ENCODE measurements at places on chromosomes 6 and 20. TPM values are rescaled to one million over a fixed set of nuclear protein-coding genes. Genes with fewer than 3 reads are reported as not detected.
A peak's percentile ranks its signal among the peaks of the same experiment; 100 is the strongest.

The FUT9 gene
- not detected for total RNA-seq

The ME1 gene
- total RNA-seq, result not detected

The SLC26A8 gene
- total RNA-seq, result not detected

The GLYATL3 gene
- total RNA-seq, result not detected

The FAM210B gene
- total RNA-seq, result 14.4 TPM

The GMPR gene
- 0.63 TPM for total RNA-seq

The HEY2 gene
- 0.30 TPM for total RNA-seq

The TRIM10 gene
- total RNA-seq, result not detected

The WFDC12 gene
- not detected for total RNA-seq

The CALHM5 gene
- not detected for total RNA-seq

The SYCP2 gene
- total RNA-seq, result 4.6 TPM

The PNPLA1 gene
- 0.17 TPM for total RNA-seq

The MEI4 gene
- total RNA-seq, result not detected

The MMP24 gene
- not detected for total RNA-seq

The BHLHE23 gene
- total RNA-seq, result not detected

The RAMACL gene
- 0.75 TPM for total RNA-seq

DNA sequence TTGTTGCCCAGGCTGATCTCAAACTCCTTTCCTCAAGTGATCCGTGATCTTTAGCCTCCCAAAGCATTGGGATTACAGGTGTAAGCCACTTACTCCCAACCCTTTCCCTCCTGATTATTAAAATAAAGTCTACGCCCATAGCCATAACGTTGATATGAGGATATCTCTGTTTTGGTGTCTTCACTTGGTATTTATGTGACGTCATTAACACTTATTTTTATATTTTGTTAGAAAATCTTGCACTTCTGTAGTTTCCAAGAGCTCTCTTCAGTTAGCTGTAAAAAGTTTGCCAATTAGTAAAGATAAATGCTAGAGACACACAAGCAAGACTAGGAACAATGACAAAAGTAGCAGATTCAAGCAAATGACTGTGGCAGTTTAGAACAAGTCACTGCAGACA lies 115.6 kb upstream of the HSF2 start:
- no peak for DNase-seq

DNA sequence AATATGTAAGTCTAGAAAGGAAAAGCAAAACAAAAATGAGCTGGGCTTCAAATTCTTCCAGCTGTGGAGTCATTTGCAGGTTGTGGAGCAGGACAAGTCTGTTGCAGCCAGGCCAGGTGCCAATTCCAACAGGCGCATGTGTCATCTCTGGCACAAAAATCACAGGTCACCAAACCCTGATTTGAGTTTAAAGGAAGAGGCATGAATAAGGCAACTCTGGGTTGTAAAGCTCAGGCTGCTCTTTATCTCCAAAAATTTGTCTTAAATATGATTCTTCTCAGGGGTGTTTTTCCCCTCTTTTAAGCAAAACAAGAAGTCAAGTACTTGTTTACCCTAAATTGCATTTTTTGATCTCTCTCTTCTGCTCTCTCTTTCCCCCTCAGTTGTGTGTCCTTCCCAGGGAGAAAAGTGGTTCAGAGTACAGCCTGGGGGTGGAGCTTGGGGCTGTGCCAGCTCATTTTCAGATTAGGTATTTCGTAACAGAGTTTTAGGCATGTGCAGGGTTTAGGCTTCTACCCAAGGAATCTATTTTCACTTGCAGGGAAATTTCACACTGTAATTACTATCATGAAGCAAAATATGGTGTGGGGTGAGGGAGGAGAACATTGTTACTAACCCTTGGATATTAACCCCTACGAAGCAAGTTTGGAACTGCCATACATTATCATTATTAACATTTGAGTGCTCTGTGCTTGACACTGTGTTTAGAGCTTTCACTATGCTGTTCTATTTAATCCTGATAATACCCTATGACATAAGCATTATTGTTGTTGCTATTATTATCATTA lies 8.3 kb upstream of the NCOA3 start:
- peak; percentile 37 for DNase-seq

- peak; percentile 1 for DNase-seq
Measured at GRCh38 chr6:136647363-136647852, 97.2 kb upstream of the MAP7 start.

- no peak for DNase-seq
Measured at GRCh38 chr6:103002282-103002681, 1608.8 kb downstream of the GRIK2 start.

DNA sequence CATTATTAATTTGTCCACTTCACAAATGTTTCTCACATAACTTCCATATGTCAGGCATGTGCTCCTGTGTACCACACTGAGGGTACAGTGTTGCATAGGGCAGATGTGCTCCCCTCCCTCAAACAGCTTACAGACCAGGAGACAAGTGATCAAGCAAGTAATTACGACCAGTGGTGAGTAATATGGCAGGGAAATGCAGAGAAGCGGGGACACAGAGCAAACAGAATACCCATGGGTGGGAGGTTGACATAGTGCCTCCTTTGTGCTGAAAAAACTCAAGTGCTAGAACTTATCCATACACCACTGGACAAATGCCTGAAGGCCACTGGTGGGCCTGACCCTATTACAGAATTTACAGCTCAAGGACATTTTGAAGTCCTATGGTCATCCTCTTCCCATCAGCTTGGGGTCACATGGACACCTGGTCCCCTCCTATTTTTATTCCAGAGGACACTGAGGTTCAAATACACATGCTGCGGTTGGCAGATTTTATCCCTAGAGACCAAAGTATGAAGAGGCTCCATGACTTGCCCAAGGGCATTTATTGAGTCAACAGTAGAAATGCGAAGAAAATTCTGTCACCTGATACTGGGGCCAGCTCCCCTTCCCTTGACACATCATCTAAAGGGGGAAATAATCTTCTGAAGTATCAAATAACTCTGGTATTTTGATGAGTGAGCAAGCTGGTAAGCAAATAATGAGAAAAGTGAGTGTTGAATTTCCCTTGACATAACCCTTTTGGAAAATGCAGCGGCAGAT lies 116.6 kb downstream of the QRSL1 start:
- DNase-seq, result no peak

DNA sequence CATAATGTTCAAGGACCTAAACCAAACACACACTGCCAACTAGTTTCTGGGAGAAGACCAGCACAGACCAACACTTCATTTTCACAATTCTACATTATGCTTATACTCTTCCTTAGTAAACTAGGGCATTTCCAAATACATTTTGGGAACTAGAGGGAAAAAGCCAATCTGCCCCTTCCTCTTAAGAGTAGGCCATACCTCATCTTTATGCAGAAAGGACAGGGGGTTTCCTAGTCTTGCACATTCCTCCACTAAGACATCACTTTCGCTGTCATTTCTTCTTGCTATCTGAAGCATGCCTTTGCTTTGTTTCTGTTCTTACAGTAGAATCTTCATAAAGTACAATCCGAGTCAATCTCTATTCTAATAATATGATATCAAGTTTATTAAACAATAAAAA lies 105.7 kb downstream of the SMLR1 start:
- no peak for DNase-seq

DNA sequence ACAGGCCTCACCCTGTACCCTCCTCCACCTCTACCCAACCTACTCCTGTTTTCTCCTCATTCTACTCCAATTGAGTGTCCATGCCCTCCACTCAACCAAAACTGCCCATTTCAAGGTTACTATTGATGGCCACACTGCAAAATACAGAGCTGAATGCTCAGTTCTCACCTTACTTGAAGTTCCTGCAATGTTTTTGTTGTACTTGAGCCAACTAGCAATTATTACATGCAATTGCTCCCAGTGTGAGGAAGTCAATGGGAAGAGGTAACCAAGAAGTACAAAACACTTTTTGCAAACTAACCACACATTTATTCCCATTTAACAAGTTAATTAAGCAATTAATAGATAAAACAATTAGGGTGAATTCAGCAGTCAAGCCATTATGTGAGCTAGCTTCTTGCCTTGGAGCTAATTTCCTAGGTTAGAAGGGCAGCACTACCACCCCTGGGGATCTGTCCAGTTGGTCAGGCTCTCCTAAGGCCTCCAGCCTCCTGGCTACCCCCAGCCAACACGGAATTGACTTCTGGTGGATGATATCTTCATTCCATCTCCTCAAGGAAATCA lies 52.4 kb upstream of the GGTLC1 start:
- DNase-seq, result no peak

- no peak for DNase-seq
Measured at GRCh38 chr20:7410150-7410549, 530.1 kb downstream of the HAO1 start.

DNA sequence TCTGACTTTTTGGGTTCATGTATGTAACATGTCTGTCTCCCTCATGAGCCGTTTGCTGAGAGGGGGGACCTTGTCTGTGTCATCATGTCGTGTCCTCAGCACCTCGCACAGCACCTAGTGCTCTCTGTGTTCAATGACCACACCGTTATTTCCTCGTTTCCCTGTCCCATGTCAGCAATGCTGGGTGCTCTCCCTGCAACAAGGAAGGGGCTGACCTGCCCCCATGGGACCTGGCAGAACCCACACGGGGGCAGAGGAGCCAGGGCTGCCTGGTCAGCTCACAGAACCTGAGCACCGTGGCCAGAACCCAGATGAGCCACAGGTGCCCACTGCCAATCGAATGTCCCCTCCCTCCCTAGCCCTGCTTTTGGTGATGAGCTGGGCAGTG lies 7.3 kb downstream of the ADA start:
- no peak for DNase-seq

- no peak for DNase-seq
Measured at GRCh38 chr20:32337937-32338661, 20.0 kb upstream of the ASXL1 start.

DNA sequence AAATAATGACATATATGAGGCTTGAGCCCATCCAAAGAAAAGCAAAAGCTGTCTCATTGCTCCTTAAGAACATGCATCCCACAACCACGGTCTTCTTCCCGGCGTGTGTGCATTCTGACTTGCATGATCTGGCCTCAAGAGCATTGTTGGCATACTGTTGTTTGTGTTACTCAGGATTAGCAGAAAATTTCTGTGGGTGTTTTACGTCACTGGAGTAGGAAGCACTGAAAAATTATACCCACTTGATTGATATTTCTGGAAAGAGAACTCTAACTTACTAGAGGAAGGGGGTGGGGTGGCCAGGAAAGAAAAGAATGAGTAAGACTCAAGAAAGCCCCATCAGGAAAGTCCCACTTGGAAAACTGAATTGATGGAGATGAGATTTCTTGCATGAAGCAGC lies 326.2 kb upstream of the PRDM1 start:
- no peak for DNase-seq

DNA sequence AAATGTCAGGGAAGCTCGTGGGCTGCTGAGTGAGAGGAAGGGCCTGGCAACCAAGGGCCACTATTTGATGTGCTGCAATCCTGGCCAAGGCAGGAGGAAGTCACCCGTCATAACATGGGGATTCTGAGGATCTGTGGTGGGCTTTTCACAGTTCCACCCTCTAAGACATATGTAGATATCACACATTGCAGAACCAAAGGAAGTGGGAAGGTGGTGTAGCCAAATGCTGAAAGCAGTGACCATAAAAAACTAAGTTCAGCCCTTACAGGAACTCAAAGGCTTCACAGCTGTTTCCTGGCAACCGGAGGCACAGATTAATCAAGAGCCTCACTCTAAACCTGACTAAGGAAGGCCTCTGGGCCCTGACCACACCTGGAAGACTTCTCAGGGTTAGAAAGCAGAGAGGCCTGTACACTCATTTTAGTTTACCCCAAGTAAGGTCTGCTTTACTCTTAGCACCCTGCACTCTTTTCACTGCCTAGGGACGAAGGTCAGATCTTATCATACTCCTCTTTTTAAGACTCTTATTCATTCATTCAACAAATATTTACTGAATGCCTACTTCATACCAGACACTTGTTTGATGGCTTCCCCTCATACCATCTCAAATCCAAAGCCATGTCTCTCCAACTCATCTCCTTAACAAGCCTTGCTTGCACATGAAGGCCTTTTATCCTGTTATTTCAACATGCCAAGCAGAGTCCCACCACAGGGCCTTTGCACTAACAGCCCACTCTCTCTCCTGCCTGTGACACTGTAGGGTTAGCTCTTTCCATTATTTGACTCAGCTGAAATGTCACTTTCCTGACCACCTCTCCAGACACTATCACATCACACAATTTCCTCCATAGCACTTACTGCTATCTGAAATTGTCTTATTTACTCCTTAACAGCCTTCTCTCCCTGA lies 2.6 kb downstream of the UBE2V1 start:
- DNase-seq, result peak; percentile 13

- DNase-seq, result no peak
Measured at GRCh38 chr20:35716330-35716729, 17.1 kb downstream of the ROMO1 start.

DNA sequence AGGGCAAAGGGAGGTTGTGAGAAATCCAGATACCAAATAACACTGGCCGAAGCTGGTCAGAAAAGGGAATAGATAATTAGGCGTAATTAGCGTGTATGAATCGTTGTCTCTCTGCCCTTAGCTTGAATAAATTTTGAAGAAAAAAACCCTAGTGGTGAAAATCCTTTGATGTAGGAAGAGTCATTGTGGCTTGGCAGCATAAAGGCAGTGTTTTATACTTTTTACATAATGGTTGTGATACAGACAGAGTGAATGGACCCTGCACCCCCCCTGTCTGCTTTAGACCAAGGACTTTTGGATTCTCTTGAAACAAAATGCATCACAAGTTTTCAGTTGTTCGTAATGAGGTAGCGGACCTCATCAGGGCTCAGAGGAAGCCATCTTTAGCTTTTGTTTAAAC lies 126.5 kb downstream of the AFG1L start:
- DNase-seq, result no peak

GRCh38 chr6:3427687-3428085 lies 29.2 kb downstream of the SLC22A23 start:
- no peak for DNase-seq

GRCh38 chr20:45336530-45337366 lies 11.5 kb downstream of the SDC4 start:
- no peak for DNase-seq

GRCh38 chr6:35091346-35092083 lies 49.6 kb downstream of the TCP11 start:
- DNase-seq, result no peak

DNA sequence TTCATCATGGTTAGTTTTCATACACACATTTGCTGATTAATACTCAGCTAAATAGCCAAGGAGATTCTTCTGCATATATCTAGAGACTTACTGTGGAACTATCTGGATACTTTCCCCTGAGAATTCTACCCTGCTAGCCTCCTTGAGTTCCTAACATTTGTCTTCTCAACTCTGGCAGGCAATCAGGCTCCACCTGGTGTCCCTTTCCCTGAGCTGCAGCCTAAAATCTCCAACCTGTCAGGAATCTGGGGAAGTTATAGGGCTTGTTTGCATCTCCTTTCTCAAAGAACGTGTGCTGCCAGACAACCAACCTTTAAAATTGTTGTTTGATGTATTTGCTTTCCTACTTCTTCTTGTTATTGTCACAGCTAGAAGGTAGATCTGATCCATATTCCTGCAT lies 73.4 kb downstream of the FUT9 start:
- no peak for DNase-seq

GRCh38 chr6:153135681-153136080 lies 4.6 kb upstream of the RGS17 start:
- no peak for DNase-seq

DNA sequence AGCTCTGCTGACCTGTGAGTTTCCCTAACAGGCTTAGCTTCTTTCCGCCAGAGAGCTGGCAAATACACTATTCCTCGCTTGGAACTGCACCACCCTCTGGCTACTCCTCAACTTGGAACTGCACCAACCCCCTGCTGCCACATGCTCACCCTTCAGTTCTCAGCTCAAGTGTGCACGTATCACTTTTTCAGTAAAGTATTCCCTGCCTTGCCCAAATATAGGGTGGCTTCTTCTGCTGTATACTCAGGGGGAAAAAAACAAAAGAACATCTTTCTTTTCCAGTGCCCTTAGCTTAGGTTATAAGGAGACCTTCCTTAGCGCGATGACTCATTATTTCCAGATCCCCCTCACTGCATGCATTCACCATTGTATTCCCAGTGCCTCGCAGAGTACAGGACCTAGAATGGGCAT lies 21.2 kb downstream of the GNAS-AS1 start:
- no peak for DNase-seq
